ENCODE measurements at places on chromosomes 7 and 10.

DNA sequence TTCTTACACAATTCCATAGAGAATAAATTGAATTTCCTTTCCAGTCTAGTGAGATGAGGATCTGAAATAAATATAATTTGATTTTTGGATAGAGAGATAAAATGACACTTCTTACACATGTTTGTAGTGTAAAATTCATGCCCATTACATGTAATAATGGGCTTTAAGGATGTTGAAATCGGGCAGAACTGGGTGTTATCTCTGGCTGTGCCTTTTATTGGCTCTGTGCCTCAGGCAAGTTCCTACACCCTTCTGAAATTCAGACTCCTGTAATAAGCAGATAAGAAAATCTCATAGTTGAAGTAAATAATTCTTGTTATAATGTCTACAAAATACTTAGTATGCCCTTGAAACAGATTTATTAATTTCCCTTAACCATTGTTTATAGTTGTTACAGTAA, 125.6 kb downstream of the SEMA3A start:
- no peak for DNase-seq

GRCh38 chr7:100897772-100898454, 2.2 kb upstream of the ACHE start:
- DNase-seq: no peak

DNA sequence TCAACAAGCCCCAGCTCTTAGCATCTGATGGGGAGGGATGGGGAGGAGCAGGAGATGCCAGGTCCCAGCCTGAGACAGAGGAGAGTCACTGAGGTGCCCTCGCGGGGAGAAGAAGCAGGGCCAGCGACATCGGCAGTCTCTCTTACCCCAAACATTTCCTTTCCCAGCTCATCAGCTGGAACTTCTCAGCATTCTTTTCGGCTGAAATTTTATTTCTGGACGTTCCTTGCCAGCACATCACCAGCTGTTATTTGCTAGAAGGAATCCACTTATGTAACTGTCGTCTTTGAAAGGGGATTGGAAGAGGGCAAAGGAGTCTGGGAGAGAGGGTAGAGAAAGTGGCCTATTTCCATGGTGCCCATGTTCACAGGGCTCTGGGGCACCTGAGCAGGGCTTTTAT, 101.0 kb upstream of the SHH start:
- no peak for DNase-seq

DNA sequence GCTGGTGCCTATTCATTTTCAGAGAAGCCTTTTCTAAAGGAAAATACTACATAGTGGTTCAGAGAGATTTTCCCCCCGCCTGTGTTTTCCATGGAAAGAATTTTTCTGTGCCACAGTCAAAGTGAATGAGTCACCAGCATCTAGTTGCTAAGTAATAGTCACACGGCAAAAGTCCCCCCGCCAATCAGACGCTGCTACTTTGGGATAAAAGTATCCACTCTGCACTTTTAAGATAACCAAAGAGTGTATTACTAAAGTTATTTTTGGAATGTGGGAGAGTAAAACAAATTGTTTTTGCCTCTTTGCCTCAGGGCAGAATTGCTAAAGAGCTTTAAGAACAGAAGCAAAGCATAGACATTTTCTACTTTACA, 23.5 kb downstream of the ABLIM1 start:
- no peak for DNase-seq

GRCh38 chr7:26439521-26440232, 148.0 kb downstream of the SNX10 start:
- peak; percentile 25 for DNase-seq

DNA sequence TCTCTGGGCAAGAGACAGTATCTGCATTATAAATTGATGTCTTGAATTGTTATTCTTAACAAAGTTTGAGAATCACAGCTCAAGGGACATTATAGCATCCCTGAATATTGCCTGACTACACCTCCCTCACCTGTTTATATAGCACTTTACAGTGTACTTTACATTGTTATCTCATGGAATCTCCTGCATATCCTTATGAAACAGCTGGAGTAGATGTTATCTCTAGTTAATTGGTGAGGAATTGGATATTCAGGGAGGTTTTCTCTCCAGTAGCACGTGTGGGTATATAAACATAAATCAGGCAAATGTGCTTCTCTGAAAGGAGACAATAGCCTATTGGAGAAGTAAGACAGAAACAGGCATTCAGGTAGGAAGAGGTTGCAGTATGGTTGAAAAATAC, 117.2 kb downstream of the SRI start:
- no peak for DNase-seq

Data from NCI-H748 treated with DMSO at 0.1 percent for 48 hours (cell line).